ENCODE measurements at places on chromosomes 5 and 9.

GRCh38 chr9:72551306-72551705, 29.9 kb downstream of the TMC1 start:
- no peak for DNase-seq

DNA sequence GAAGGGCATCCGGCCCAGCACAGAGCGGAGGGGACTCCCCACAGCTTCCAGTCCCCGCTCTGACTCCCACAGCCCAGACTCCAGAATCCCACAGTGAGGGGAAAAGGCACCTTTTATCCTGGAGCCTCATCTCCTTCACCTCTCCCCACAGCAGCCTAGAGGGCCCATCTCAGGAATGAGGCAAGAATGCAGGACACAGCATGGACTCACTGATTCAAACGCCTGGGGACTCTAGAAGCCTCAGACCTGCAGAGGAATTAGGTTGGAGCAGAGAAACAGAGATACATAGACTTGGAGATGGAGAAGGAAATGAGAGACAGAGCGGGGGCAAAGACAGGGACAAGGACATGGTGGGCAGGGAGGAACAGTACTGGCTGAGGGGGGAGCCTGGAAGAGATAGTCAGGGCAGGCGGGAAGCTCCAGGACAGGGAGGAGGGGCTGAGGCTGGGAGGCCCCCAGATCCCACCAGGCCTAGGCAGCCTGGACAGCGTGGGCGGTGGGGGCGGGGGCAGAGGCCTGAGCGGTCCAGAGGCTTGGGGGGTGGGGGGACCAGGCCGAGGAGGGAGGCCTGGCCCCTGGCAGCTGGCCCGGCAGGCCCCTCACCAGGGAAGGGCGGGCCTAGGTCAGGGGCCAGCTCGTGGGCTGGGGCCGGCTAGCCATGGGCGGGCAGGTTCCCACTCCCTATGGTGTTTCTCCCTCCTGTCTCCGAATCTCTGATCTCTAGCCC, 15.8 kb downstream of the CNTFR start:
- DNase-seq: no peak

DNA sequence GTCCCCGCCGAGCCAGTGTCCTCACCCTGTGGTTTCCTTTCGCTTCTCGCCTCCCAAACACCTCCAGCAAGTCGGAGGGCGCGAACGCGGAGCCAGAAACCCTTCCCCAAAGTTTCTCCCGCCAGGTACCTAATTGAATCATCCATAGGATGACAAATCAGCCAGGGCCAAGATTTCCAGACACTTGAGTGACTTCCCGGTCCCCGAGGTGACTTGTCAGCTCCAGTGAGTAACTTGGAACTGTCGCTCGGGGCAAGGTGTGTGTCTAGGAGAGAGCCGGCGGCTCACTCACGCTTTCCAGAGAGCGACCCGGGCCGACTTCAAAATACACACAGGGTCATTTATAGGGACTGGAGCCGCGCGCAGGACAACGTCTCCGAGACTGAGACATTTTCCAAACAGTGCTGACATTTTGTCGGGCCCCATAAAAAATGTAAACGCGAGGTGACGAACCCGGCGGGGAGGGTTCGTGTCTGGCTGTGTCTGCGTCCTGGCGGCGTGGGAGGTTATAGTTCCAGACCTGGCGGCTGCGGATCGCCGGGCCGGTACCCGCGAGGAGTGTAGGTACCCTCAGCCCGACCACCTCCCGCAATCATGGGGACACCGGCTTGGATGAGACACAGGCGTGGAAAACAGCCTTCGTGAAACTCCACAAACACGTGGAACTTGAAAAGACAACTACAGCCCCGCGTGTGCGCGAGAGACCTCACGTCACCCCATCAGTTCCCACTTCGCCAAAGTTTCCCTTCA, 1.4 kb downstream of the GLIS3 start:
- DNase-seq: peak; percentile 76

DNA sequence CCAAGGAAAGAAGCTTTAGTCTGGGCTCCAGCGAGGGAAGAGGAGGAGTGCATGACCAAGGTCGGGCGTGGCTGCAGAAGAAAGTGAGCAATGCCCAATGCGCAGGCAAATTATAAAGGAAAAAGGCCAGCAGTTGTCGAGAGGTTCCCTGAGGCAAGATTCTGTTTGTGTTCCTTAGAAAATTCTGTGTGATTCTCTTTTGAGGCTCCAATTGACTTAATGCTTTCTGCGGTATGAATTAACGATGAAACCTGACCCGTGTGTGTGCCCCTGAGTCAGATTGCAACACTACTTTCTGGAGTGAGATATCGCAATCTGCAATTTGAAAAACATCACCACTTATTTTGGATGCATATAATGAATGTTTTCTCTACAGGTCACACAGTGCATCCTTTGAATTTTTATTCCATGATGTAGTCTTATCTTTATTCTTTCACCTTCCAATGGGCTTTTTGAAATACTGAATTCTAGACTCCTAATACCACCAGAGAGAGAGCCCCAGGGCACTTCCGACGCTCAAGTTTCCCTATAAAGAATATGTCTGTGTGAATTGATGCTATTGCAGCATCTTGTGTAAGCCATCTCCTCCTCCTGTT, 117.9 kb upstream of the IL6ST start:
- no peak for DNase-seq

DNA sequence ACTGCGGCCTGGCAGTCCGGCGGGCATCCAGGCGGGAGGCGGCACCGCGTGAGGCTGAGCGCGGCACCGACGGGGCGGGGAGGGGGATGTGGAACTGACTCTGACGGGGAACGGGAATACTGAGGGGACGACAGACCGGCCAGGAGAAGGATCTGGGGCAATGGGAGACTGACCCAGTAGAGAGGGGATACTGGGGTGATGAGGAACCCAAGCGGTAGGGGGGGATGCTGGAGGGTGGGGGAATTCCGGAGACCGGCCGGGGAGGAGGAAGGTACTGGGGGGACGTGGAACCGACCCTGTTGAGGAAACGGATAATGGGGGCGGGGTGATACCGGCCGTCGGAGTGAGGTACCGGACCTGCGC, 423 bp downstream of the IPPK start:
- peak; percentile 35 for DNase-seq

DNA sequence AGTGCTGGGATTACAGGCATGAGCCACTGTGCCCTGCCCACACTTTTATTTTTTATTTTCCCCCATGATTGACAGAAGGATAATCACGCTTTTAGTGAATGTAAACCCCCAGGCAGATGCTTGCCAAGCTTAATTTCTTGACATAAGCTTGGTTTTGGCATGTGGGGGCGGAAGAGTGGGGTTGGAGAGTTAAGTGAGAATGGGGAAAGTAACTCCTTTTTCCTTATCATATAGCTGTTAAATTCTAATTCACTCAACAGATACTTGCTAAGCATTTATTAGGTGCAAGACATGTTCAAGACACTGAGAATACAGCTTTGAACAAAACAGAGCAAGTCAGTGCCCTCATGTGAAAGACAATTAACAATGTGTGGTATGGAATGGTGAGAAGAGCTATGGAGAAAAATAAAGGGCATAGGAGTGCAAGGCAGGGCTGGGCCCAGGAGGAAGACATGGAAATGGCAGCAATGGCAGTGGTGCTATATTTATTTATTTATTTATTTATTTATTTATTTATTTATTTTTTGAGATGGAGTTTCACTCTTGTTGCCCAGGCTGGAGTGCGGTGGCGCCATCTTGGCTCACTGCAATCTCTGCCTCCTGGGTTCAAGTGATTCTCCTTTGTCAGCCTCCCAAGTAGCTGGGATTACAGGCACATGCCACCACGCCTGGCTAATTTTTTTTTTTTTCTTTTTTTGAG, 2.2 kb downstream of the SLC26A2 start:
- DNase-seq: no peak

GRCh38 chr5:39158127-39158593, 61.2 kb downstream of the FYB1 start:
- no peak for DNase-seq

GRCh38 chr5:116546743-116547124, 27.9 kb downstream of the SEMA6A start:
- no peak for DNase-seq

DNA sequence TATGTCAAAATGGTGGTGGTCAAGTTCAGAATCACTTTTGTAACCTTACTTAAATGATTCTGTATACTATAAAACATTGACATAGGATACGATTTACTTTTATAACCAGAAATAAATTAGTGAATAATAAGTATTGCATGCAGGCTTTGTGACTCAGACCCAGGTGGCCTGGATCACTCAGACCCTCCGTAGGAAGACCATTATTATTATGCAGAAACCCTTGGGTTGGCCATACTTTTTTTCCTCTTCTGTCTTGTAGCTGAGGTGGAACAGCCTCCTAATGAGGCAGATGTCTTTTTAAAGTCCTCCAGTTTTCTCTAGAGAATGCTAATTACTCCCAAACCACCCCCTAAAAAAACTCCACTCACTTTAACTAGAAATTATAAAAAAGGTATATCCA, 121.9 kb downstream of the LPAR1 start:
- no peak for DNase-seq
